ENCODE measurements at places on chromosomes 6 and 20.

DNA sequence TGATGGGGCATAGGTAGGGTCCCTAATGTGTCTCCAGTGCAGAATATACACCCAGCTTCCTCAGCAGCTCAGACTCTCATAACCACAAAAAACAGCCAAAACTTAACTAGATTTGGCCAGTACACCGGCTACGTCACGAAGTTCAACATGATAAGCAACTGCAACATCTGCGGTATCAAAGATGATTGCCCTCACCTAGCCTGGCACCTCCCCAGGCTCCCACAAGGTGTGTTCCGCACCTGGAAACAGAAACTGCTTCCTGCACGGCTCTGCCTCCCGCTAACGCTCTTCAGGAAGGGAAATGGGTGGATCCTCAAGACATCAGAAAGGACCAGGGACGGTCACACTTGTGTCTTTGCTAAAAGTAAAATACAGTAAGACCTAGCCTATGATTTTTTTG is 9.5 kb downstream of the TXNDC5 start:
- DNase-seq: no peak

DNA sequence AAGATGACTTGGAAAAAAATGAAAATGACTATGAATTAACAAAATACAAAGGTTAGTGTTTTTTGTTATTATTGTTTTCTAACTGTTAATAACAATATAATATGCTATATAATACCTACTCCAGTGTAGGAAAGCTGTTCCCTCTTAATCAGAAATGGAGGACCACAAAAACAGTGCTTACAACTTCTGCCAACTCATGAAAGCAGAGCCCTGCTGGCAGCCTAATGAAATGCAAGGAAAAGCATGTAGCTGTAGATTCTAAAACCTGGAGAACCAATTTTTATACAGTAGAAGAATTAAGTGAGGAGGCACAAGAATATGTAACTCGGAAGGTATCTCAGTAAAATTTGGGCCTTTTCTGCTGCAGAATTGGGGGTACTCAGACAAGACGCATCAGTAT is 29.4 kb downstream of the PHIP start:
- no peak for DNase-seq

- DNase-seq: no peak
Observed at GRCh38 chr20:24734139-24734538, 214.9 kb upstream of the CST7 start.

DNA sequence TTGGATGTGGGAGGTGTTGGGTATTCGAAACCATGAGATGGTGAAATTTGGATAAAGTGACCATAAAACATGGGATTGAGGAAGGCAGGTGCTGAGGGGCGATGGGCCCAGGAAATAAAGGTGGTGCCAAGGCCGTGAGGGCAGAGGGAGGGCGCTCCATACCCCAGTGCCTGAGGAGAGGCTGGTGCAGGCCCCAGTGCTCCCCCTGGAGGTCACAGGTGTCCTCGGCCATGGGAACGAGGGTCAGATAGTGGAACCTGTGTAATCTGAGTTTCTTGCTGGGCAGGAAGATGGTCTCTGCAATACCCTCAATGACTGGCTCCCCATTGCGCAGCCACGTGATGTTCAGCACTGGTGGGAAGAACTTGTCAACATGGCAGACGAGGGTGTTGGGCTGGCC is 16.2 kb downstream of the HLA-DPB1 start:
- DNase-seq: no peak

GRCh38 chr6:154219250-154219649 is 137.4 kb downstream of the IPCEF1 start:
- DNase-seq: no peak

GRCh38 chr6:160793652-160794051 is 91.6 kb downstream of the PLG start:
- DNase-seq: no peak

- DNase-seq: no peak
Observed at GRCh38 chr20:38805502-38805957, at the start of gene PPP1R16B. Gene PPP1R16B, plus strand, starts transcription at chr20:38805697. Its CDS starts 30,229 bp downstream, at chr20:38835926.

Measured in SIG-M5 (cell line).